ENCODE measurements at places on chromosomes 12 and 14. TPM values are rescaled to one million over a fixed set of nuclear protein-coding genes. Genes with fewer than 3 reads are reported as not detected.

GRCh38 chr12:117489671-117490070 lies 128.2 kb upstream of the NOS1 start:
- H3K36me3 ChIP-seq: no peaks in the 10 kb centered on the region
- no peak overlapping the region for H3K4me3 ChIP-seq
- no peaks in the 10 kb centered on the region for H3K27me3 ChIP-seq

Gene REP15
- not detected for polyA plus RNA-seq

DNA sequence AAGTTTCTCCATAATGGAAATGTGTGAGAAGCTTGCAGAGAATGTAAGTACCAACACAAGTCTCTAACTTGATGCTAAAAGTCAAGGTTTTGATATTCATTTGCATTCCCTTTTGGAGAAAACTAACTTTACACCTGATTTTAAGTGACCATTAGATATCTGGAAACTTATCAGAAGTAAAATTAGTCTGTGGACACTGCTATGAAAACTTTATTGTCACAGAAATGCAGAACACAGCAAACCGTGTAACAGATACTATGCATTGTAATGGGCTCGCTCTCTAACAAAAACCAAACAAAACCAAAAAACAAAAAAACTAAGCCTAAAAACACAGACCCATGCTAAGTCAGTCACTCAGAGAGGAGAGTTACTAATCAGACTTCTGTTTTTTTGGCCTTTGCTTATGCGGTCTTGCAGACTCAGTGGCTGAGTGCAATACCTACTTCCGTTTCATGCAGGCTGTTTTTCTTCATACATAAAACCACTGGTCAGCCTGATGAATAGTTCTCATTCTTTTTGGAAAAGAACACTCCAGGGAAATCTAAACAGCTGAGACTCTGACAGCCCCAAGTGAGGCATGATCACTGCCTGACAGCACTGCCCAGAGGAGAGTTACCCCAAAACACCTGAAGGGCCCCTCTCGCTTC lies 35.7 kb downstream of the NRDE2 start:
- no peaks in the 10 kb centered on the region for H3K27me3 ChIP-seq
- no peaks in the 10 kb centered on the region for H3K4me1 ChIP-seq
- no peak overlapping the region for H3K4me3 ChIP-seq
- no peak for DNase-seq
- H3K36me3 ChIP-seq: peaks cover 52% of the 10 kb centered on the region

Gene SPTSSA
- polyA plus RNA-seq: 10.7 TPM

Gene IL26
- polyA plus RNA-seq: 0.71 TPM
